ENCODE measurements at places on chromosomes 12 and 14.

GRCh38 chr14:103308717-103309616 lies 25.1 kb upstream of the EIF5 start:
- DNase-seq: no peak

- no peak for DNase-seq
These were observed 64.4 kb downstream of the TMX1 start for GRCh38 chr14:51304438-51304837.

GRCh38 chr14:76603713-76604112 lies 157.6 kb upstream of the VASH1 start:
- DNase-seq: no peak

DNA sequence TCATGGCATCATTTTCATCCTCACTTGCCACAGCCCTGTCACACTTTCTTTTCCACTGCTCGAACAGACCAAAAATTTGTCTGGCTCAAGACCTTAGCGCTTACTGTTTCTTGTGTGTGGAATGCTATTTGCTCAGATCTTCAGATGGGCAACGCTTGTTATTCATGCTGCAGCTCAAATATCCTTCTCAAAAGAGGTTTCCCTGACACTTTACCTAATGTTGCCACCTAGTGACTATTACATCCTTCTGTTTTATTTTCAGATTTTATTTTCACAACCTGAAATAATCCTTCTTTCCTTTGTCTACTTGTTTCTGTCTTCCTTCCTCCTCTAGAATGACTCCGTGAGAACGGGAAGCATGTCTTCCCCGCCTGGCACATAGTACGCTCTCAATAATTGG lies 5.6 kb downstream of the FBXO33 start:
- DNase-seq: no peak

GRCh38 chr12:96337953-96338352 lies 62.3 kb downstream of the CDK17 start:
- no peak for DNase-seq

- DNase-seq: no peak
These were observed 5.5 kb upstream of the CCDC175 start for GRCh38 chr14:59582161-59582560.

DNA sequence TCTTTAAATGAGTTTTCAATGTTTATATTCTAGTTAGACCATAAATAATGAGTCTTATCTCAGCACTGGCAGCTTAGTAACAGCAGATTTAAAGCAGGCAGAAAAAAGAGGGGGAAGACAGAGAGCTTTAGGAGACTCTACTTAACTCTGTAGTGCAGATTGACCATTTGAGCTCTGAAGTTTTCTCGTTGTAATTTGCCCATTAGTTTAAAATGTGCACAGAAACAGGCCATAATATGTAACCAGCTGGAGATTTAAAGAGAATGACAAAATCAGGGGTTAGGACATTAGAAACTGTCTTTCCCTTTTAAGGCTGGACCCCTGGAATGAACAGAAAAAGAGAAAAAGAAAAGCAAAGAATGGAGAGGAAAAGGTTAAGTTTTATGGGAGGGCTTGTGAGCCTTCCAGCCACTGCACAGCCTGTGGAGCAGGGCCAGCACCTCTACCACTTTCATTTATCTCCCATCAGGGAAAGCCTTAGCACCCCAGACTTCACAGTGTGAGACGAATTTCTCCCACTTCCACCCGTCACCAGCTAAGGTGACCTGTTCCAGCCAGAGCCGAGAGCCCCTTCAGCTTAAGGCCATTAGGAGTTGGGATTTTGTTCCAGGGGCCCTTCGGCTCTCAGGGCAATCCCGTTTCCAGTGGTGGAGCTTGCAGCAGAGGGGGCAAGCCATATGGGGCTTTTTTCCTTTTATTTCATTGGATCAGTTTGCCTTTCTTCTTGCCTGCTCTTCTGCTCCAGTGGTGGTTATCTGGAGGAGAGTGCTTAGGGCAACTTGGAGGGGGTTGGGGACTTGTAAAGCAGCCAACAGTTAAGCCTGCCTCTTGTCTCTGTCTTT lies 8.0 kb downstream of the IL22 start:
- no peak for DNase-seq

GRCh38 chr14:92597906-92598905 lies 84.6 kb downstream of the RIN3 start:
- DNase-seq: no peak

GRCh38 chr12:130435826-130436225 lies 98.1 kb downstream of the PIWIL1 start:
- DNase-seq: no peak

DNA sequence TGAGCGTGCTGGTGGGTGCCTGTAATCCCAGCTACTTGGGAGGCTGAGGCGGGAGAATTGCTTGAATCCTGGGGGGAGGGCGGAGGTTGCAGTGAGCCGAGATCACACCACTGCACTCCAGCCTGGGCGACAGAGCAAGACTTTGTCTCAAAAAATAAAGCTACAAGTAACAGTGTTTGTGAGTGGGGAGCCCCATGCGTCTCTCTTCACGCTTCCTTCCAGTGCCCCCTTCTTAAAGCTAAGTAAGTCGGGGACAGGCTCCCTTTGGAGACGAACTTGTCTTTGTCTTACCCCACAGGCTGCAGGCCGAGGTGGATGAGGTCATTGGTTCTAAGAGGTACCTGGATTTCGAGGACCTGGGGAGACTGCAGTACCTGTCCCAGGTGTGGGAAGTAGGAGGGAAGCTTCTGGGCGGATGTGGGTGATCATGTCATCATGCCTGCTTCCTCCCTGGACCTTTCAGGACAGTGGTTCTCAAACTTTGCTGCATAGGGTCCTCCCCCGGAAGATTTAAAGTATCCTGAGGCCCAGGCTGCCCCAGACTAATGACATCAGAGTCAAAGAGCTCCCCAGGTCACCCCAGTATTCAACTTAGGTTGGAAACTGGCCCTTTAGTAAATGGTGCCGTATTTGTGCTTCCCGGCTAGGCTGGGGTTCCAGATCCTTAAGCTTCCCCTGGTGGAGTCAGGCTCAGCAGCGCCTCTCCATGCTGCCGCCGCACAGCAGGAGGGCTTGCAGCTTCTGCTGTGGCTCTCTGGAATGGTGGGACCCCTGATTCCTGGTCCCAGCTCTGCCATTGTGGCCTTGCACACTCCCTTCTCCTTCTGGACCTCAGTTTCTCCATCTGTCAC lies 37.1 kb downstream of the CYP46A1 start:
- DNase-seq: no peak

- DNase-seq: no peak
These were observed 22.3 kb downstream of the DLK1 start for GRCh38 chr14:100748944-100749343.

DNA sequence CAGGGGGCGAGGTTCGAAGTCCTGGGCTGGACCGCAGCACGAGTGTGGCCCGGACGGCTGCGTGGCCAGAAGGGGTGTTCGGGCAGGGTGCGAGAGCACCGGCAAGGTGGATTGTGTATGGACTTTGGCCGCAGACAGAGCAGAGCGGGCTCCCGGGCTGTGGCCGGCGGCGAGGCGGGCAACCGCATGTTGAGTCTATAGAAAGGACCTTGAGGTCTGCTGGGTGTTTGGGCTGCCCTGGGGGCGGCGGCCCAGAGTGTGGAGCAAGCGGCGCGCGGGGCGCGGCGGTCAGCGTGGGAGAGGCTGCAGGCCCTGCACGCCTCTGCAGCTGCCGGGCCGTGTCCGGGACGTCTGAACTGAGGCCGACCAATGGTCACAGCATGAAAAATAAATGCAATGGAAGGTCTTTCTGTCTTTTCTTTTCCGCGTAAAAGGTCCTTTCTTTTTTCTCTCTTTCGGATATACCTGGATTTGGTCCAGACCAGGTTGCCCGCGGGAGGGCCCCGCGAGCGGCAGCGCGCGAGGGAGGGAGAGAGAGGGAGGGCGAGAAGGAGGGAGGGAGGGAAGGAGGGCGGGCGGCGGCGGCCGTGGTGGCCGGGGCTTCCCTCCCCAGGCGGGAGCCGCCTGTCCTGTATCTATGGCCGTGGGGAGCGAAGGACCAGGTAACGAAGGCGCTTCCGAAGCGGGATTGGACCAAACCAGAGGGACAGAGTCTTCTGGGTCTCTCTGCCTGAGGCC lies 5.5 kb upstream of the HOXC9 start:
- no peak for DNase-seq

GRCh38 chr12:5914387-5915149 lies 30.5 kb downstream of the ANO2 start:
- DNase-seq: no peak

GRCh38 chr12:45473636-45474035 lies 255.9 kb upstream of the ARID2 start:
- DNase-seq: no peak

DNA sequence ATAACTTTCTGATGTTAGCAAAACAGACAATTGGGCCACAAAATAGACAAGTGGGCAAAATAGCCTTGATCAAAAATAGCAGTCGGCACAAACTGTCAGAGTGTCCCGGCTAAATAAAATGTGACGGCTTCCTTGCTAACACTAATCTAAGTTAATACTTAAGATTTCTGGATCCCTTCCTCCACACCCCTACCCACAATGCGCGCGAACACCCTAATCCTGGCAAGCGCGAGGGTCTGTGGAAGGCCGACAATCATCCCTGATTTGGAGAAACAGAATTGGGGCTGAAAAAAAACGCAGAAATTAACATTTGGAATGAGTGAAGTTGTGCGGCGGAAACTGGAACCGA lies 489 bp downstream of the CEP290 start:
- no peak for DNase-seq

- no peak for DNase-seq
These were observed 2.8 kb downstream of the TMEM179 start for GRCh38 chr14:104601786-104602185.

- no peak for DNase-seq
These were observed 60.1 kb downstream of the SEL1L start for GRCh38 chr14:81473456-81474147.

DNA sequence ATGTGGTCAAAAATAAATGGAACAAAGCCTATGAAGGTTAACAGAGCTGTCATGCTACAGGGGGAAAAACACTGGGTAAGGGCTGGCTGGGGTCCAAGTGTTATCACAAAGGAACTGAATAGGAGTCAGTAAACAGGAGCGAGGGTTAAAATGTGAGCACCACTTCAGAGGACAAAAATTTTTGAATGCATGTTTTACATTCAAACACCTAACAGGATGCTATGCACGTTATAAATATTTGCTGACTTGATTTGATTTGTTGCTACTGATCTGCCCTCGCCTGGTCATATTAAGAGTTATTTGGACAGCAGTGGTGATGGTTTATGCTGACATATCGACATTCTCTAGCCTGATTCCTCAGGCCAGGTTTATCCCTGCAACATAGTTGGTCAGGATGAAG lies 7.4 kb upstream of the KTN1 start:
- no peak for DNase-seq

- DNase-seq: no peak
These were observed 42.5 kb upstream of the DLK1 start for GRCh38 chr14:100684154-100684553.

- no peak for DNase-seq
These were observed 4.1 kb downstream of the PELI2 start for GRCh38 chr14:56122301-56122700.

DNA sequence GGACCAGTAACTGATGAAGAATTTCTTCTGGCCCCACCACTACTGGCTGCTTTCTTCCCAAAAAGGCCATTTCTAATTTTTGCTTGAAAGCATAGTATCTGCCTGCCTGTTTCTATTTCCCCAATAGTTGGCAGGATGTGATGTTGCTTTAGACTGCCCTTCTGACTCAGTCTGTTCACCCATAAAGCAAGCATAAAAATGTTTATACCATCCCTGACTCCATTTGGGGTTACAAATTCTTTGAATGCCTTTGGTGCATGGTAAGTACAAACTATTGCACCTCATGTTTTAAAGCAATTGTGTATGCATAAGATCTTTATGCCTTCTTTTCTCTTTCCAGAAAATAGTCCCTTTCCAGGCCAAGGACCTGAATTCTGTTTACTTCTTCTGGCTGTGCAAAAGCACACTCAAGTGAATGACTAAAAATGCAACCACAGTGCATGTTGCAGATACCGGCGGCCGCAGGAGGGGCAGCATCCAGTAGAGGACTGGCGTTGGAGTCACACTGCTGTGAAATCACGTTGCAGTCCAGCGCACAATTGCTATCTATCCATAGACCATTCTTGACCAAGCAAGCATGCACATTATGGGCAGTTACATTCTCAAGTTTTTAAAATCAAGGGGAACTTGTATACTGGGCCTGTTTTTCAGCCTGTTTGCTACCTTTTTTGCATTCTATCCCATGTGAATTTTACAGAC lies 82.4 kb downstream of the SLC5A8 start:
- DNase-seq: no peak

DNA sequence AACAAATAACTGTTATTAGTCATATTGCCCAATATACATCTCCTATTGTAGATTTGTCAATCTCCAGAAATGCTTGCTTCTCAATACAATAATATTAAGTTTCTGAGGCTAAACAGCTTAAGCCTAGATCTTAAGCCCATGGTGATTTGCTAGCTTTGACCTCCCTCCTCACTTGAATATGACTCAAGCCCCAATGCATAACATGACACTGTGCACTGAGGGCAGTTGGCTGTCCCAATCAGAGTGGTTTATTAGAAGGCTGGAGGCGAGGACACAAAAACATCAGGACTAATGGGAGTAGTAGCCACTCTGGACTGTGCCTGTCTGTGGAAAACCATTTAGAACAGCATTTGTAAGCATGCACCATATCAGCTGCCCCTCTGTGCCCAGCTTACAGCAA lies 81.1 kb upstream of the GTF2A1 start:
- no peak for DNase-seq

DNA sequence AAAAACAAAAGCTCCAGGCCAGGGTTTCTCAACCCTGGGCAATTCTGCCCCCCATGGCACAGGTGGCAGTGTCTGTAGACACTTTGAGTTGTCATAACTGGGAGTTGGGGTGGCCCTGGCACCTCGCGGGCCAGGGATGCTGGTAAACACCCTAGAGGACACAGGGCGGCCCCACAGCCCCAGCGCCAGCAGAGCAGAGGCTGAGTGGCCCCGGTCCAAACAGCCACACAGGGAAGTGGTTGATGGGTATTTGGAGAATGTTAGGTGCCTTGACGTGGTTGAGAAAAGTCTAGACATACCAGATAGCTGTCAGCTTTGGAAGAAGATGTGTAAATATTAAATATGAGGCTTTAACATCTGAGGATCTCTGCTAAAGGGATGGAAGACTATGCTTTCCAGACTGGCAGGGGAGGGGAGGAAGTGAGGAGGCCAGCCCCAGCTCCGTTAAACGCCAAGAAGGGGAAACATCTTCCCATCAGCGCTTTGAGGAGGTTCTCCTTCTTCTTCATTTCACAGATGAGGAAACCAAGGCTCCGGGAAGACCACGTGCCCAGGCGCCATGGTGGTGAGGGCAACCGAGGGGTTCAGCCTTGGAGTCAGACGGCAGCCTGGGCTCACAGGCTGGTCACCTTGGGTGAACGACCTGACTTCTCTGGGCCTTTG lies 103.7 kb downstream of the SCARB1 start:
- DNase-seq: no peak

GRCh38 chr12:45131506-45131905 lies 80.6 kb upstream of the DBX2 start:
- DNase-seq: no peak

- DNase-seq: no peak
These were observed 7.0 kb downstream of the NCKAP1L start for GRCh38 chr12:54504550-54504949.

- no peak for DNase-seq
These were observed 2.2 kb downstream of the ENDOU start for GRCh38 chr12:47722941-47723631.

Measured in amygdala (tissue), 56 donors.